ENCODE measurements at places on chromosomes 16 and 17.

DNA sequence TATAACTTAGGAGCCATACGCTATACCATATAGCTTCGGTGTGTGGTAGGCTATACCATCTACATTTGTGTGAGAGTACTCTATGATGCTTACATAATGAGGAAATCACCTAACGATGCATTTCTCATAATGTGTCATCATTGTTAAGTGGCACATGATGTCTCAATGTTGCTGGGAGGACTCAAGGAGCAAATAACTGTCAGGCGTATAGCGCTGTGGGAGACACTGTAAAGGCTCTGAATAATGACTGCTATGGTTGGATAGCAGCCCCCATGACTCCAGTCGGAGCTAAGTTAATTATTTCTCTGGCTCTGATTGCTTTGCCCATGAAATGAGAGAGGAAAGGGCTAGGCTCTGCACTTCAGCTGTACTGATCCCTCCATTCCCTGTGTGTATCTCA is 197.2 kb downstream of the RGS9 start:
- no peak for DNase-seq

GRCh38 chr17:72525225-72526015 is 404.6 kb downstream of the SOX9 start:
- no peak for DNase-seq

DNA sequence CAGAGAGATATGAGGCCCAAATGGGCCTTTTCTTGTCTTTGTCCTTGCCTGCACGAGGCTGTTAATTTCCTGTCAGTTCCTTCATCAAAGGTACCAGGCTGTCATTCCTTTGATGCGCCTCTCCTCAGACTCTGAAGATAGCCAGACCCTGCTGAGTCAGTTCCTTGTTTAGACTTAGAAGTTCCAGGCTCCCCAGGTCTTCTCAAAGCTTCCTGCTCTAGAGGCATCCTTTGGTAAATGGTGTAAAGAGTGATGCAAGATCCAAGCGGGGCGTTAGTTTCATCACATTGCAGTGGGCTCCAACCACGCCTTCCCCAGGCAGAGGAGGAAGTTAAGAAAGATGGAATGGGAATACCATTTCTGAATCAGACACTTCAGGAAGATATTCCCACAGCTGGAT is 4.0 kb upstream of the CDH11 start:
- no peak for DNase-seq

DNA sequence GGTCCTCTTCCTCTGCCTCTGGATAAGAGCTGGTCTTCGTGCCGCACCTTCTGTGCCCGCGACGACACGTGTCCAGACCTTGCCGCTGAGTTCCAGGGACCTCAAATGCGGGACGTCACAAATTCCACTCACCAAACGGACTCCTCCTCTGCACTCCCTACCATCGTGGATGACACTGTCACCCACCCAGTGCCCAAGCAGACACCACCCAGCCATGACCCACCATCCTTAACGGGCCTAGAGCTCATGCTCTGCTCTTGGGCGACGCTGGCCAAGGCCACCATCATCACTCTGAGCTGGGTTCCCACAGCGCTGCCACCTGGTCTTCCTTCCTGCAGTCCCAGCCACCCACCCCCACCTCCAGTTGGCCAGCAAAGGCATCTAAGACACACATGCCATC is 96.4 kb upstream of the RPL38 start:
- no peak for DNase-seq

DNA sequence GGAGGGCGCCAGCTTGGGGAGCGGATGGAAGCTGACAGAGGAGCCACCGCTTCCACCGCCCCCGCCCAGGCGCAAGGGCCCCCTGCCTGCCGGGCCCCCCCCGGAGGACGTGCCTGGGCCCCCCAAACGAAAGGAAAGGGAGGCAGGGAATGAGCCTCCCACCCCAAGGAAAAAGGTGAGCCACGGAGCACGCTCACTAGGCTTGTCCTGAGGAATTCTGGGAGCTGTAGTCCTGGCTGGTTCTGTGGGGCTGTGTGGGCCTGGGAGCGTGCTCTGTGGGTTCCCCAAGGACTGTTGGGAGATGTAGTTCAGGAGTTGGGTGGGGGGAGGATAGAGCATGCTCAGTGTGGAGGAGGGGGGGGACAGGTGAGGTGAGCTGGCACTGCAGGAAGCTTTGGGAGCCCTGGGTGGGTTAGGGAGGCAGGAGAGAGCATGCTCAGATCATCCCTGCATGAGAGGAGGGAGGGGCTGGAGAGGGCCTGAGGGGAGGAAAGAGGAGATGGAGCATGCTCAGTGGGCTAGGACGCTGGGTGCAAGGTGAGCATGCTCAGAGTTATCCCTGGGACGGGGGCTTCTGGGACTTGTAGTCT is 4.5 kb downstream of the FBXL19 start:
- DNase-seq, result peak; percentile 93

DNA sequence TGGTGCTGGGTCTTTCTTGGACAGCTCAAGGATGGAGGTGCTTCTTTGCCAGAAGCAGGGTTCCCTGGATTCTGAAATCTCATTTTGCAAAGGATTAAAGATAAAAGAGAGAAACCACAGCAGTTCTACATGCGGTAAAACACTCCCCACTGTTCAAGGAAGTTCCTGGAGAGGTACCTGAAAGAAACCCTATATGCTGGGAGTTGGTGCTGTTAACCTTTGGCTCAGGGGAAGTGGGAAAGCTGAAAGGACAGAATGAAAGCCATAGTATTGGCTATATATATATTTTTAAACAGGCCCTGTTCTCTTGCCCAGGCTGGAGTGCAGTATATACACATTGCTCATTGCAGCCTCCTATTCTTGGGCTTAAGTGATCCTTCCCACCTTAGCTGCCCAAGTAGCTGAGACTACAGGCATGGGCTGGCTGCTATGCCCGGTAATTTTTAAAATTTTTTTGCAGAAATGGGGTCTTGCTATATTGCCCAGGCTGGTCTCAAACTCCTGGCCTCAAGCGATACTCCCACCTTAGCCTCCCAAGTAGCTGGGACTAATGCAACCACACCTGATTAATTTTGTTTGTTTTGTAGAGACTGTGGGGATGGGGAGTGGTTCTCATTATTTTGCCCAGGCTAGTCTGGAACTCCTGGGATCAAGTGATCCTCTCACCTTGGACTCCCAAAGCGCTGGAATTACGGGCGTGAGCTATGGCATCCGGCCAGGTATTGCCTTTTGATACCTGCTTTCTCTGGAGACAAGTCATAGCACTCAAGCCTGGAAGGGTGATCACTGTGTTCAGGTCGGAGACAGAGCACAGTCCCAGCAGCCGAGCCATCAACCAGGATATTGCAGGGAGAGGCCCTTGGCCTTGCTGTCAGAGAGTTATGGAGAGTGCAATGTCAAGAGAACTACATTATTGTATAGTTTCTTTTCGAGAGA is 55.2 kb downstream of the MSI2 start:
- no peak for DNase-seq

DNA sequence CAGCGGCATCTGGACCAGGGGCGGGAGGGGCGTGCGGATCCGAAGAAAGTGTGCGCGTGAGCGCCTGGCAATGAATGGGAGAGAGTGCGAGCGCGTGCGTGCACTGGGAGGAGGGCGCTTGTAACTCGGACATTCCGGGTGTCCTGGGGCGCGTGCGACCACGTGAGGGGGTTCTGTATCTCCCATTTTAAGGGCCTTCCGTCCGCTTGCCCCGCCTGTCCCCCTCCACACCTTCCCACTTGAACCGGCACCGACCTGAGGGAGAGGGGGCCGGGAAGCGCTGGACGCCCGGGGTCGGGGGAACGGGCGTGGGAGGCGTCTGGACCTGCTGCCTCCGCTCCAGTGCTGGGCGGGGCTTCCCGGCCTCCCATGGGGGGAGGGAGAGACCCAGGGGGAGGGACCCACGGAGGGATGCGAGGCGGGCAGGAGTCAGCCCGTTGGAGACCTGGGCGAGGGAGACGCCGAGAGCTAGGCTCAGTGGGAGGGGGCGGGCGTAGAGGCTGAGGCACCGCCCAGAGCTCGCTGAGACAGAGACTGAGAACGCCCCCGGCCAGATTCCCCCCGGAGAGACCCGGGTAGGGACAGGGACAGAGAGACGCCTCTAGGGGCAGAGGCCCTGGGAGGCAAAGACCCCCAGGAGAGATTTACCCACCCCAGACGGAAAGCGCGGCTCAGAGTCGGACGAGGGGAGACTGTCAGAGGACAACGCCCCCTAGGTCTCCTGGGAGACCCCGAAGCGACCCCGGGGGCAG is at the start of gene KREMEN2:
Gene KREMEN2 (plus strand): TSS at position 553 of the 752 bp plus-strand sequence. CDS start 246 bp downstream, outside the sequence.
- DNase-seq, result peak; percentile 75

All from NCI-H2171 treated with DMSO at 0.1 percent for 48 hours (cell line).